AG08395 (cell line): ENCODE measurements at places on chromosomes 5 and 9.

DNA sequence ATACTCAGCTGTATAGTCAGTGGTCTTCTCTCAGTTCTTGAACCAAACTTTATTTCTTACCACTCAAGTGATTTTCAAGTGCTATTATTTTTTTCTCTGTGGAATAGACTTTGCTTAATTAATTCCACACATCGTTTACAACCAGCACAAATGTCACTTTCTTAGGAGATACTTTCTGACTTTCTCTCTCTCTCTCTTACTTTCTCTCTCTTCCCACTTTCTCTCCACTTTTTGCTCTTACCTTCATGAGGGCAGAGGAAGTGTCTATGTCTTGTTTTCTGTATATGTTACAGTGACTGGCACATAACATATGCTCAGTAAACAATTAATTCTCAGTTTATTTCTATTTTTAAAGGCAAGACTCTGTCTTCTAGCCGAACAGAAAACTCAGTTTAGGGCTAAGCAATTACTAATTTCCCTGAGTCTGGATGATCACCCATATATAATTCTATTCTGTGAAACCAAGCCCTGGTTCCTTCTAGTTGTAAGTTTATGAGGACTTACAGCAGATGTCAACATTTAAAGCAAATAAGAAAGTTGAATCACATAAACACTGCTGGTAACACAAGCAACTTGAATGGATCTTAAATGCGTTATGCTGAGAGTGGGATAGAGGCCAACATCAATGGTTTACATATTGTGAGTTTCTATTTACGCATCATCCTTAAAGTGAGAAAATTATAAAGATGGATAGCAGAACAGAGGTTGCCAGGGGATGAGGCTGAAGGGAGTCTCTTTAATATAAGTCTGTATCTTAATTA lies 791.4 kb downstream of the MTRR start:
- no peak for DNase-seq

GRCh38 chr5:54109626-54110330 lies 200.6 kb downstream of the ARL15 start:
- no peak for DNase-seq

GRCh38 chr5:149837680-149838269 lies 106.8 kb downstream of the PDE6A start:
- peak; percentile 85 for DNase-seq

DNA sequence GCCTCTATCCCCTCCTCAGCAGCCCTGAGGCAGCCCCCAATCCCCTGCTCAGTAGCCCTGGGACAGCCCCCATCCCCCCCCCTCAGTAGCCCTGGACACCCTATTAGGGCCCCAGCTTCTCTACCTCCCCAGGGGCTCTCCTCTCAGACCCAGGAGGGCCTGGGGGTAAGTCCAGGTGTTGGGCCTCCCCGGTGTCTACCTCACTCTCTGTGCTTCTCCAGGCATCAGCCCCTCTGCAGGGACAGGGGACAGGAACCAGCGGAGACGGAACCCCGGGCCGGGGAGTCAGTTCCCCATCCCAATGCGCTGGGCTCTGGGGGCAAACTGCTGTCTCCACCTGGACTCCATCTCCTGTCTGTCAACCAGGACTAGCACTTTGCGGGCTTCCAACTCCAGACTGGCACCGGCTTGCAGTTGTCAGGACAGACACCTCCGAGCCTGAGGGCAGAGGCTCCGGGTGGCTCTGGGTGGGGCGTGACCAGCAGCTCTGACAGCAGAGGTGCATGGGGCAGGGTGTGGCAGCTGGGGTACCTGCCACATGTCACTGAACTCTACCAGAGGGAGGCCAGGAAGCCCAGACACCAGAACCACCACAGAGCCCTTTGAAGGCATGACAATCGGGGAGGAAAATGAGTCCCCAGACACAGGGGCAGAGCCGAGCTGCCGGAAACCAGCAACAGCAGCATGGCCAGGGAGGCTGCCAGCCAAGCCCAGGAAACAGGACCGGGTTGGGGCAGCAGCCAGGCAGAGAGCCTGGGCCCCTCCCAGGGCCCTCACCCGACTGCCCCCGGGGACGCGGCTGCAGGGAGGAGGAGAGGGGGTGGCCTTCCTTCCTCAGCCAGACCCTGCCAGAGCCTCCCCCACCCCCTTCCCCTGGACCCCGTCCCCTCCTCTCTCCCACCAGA lies 17.7 kb upstream of the UBAC1 start:
- DNase-seq: peak; percentile 57

DNA sequence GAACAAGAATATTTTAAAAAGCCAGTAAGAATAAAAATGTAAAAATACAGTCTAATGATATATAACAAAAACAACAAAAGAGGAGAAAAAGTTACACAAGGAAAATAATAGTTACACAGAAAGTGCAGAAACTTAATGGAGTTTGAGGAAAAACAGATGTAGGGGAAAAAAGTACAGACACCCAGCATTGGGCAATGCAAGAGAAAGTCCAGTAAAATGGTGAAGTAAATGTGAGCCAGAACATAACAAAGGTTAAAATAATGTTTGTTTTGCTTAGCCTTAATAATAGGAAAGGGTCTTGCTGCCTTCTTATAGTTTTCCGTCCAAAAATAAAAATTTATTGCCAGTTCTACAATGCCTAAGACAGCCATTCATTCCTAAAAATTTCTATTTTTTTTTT lies 364.2 kb downstream of the NNT start:
- DNase-seq: no peak

DNA sequence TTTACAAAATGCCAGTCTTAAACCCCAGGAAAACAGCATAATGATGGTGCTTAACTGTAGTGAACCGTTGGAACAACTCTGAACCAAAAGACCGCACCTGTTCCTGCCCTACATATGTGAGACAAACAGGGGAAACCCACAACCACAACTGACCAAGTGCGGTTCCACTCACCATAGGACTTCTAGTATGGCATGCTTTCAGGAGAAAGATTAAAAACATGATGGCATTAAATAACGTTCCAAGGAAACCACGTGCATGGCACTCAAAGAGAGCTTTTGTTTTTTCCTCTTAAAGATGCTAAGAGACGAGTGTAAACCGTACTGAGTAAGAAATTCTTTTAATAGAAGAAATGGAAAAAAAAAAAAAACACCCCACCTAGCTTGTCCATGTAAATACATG lies 119.8 kb downstream of the SSBP2 start:
- no peak for DNase-seq

DNA sequence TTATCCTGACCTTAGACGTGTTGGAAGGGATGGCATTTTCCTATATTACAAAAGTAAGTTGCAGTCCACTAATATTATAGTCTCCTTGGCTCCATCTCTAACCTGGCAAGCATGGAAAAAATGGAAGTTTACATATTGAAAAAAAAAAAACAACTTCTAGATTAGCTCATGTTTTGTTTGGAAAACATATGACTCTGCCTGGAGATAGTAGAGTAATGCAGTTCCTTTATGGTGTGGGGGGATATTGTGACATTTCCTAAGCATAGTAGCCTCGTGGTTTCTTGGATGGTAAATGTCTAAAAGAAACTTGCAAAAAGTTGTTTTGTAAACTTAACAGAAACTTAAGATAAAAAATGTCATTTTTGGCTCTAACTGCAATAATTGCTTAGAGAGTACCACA lies 244.4 kb upstream of the FBXL7 start:
- no peak for DNase-seq

- DNase-seq: no peak
These were observed 51.5 kb downstream of the PCDH1 start for GRCh38 chr5:141826674-141827073.

DNA sequence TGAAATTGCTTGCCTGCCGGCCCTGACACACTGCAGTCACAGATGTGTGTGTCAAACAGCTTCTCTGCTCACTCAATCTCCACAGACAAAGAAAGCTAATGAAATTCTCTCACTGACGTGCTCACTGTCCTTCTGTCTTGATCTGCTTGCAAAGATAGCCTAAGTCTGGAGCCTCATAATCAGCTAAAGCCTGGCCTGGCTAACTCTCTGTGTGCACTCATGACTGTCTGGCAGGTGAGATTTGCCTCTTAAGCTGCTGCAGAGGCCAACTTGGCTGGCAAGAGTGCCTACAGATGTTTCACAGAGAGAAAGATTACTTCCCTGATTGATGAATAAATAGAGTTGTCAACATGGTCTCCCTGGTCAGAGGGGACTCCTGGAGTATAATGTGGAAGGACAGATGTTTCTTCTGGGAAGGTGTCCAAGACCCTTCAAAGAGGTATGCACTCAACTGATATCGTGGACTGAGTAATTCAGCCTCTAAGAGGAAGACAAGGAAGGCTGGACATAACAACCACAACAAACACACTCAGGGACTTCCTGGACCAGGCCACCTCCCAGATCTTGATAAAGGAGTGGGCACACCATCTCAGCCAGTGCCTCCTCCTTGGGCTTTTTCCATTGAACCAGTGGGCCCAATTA lies 362.0 kb downstream of the SPOCK1 start:
- no peak for DNase-seq

GRCh38 chr9:18976221-18976708 lies 56.7 kb downstream of the SAXO1 start:
- peak; percentile 9 for DNase-seq

- DNase-seq: no peak
These were observed 67.2 kb downstream of the CDH18 start for GRCh38 chr5:19920761-19921160.

DNA sequence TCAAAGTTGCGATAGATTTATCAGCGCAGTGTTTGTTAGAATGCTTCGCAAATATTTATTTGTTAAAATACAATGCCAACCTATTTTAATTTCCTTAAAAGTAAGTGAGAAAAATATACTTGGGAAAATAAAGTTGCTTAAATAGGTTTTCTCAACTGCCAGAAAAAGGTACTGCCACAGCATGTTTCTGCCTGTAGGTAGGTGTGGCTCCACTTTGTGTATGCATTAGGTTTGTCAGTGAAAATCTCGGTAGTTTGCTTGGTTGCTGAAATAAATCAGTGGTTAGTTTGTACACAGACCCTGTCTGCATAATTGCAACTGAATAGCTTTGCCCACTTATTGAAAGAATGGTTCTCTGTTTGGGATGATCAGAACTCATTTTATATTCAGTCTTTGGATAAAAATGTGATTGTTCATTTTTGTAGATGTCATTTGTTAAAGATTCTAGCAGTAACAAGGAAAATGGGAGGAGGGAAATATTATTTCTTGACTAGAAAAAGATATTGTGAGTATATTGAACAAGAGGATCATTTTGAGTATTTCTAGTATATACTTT lies 25.7 kb downstream of the C9orf85 start:
- no peak for DNase-seq

DNA sequence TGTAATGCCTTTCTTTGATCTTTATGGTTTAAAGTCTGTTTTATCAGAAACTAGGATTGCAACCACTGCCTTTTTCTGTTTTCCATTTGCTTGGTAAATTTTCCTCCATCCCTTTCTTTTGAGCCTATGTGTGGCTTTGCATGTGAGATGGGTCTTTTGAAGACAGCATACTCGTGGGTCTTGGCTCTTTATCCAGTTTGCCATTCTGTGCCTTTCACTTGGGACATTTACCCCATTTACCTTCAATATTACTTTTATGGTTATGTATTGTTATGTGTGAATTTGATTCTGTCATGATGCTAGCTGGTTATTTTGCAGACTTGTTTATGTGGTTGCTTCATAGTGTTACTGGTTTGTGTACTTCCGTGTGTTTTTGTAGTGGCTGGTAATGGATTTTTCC lies 59.2 kb downstream of the YTHDC2 start:
- no peak for DNase-seq

DNA sequence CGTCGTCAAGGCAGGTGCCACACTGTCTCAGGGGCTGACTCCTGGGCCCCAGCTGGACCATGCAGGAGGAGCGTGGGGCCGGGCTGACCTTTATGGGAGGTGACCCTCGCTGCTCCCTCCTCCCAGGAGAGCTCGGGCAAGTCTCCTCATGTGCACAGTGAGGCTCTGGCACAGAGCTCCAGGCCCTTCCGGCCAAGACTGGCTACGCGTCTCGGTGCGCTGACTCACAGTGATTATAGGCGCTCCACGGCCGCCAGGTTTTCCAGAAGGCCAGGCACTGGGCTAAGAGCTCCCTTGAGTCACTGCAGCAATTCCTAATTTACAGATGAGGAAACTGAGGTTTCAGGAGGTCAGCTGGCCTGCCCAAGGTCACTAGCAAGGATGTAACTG lies 47.4 kb downstream of the VAV2 start:
- no peak for DNase-seq

GRCh38 chr5:34555699-34556508 lies 100.2 kb upstream of the RAI14 start:
- no peak for DNase-seq

- DNase-seq: peak; percentile 16
These were observed 25.2 kb downstream of the RIGI start for GRCh38 chr9:32500768-32501167.

DNA sequence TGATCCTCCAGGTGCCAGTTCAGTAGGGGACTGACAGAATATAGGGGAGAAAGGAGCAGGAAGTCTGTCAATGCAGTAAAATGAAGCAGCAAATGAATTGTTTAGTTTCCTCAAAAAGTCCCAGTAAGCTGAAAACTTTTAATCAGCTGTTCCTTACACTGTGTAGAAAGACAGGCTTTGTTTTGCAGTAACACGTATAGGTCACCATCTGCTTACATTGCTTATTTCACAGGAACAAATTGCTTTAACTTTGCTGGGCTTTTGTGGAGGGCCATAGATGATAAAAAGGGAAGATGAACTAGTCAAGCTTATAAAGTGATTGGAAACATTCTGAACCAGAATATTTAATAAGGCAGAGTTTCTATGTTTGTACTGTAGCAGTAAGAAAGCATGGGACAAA lies 331.3 kb upstream of the RFX3 start:
- no peak for DNase-seq

GRCh38 chr5:113617191-113617796 lies 103.8 kb downstream of the YTHDC2 start:
- no peak for DNase-seq

GRCh38 chr9:86749161-86749893 lies 198.0 kb downstream of the GAS1 start:
- no peak for DNase-seq

GRCh38 chr5:91219803-91220371 lies 163.2 kb downstream of the ARRDC3 start:
- DNase-seq: peak; percentile 20

DNA sequence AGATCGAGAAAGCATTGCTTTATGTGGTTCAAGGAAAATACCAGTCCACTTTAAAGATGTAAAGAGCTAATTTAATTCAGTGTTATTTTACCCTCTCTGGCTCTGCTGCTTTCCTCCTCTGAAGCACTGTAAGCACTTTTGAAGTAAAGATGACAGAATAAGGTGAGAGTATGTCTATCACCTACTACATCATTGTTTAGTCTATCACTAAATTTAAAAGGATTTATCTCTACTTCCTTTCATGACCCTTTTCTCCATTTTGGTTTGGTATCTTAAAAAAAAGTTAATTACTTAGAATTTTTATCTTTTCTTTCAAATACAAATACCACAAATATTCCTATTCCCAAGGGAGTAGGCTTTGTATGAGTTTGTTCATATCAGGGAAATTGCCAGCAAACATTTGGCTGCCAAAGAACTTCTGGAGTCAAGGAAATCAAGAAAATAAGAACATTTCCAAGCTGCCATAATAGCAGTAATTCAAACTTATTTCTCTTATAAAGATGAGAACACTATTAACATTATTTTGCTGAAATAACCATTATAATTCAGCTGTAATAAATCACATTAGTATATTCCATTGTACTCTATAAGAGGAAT lies 77.8 kb downstream of the SLC38A9 start:
- peak; percentile 18 for DNase-seq

- no peak for DNase-seq
These were observed 56.1 kb upstream of the GLRX start for GRCh38 chr5:95878417-95879323.

- peak; percentile 29 for DNase-seq
These were observed 38.9 kb downstream of the MFAP3 start for GRCh38 chr5:154077696-154078095.

GRCh38 chr5:133444711-133445110 lies 167.6 kb downstream of the FSTL4 start:
- no peak for DNase-seq

GRCh38 chr9:13446286-13446937 lies 166.9 kb upstream of the MPDZ start:
- DNase-seq: no peak
